ENCODE measurements at places on chromosomes 7 and 10.

DNA sequence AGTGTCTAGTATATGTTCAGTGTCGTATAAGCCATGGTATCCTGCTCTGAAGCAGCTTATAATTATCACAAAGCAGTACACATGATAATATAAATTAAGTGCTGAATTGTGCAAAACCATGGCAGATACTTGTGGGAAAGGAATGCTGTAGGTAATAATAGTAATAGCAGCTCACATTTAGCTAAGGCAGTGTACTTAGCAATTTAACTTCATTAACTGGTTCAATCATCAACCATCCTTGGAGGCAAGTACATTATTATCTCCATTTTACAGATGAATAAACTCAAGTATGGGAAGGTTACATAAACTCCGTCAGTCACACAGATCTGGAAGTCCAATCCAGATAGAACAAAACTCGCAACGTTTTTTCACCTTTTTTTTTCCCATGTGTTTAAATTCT, 21.6 kb upstream of the RNF148 start:
- DNase-seq: no peak

DNA sequence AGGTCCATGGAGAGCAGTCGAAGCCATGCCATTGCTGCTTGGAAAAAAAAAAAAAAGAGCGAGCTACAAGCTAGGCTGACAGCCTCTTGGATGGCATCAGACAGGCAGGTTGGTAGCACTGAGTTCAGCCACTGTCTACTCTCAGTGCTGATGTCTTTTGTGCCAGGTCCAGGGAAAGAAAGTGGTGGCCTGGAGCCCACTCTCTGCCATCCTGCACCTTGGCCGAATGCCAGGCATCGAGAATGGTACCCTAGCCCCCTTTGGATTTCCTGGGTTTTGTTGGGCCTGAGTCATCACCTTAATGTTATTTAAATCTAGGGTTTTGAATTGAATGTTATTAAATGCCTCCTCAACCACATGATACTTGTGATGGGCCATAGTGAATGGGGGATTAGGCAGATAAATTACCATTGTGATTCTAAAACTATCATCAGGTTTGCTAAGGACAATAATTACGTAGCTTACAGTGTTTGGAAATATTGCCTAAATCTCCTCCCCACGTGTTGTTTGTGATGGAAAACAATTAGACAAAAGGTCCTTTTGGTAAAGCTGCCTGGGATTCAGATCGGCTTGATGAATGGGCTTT, 195.7 kb upstream of the GPR26 start:
- DNase-seq: no peak

DNA sequence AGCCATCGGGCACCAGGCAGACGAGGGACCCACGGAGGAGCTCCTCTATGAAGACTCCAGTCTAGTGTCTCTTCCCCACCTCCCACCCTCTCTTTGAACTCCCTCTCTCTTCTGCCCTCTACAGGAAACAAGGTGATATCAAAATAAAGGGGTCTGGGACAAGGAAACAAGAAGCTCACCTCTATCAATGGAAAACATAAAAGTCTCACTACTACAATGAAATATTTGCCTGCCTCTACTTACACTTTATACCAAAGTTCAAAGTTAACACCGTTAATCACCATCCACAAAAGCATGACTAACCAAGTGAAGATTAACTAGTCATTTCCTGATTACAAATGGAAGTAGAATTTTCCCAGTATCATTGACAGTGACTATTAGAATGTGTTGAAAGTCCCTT, 82.2 kb downstream of the PARD3 start:
- no peak for DNase-seq

DNA sequence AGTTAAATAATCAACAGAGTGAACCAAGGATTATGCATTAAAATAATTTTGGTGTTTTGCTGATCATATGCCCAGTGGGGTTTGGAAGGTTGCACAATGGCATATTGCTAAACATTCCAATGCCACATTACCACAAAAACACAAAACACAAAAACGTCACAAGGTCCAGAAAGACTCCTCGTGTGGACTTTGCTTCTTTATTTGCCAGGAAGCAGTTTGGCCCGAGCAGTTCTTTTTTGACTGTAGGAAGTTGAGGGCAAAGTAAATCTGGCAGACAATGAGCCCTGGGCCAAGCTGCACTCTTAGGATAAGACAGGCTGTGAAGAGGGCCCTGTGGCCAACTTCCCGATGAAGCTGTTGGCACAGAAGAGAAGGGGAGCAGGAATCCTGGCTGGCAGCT, 39.2 kb upstream of the SLC35B4 start:
- DNase-seq: no peak

GRCh38 chr10:16966991-16967865, 150.0 kb upstream of the RSU1 start:
- no peak for DNase-seq

DNA sequence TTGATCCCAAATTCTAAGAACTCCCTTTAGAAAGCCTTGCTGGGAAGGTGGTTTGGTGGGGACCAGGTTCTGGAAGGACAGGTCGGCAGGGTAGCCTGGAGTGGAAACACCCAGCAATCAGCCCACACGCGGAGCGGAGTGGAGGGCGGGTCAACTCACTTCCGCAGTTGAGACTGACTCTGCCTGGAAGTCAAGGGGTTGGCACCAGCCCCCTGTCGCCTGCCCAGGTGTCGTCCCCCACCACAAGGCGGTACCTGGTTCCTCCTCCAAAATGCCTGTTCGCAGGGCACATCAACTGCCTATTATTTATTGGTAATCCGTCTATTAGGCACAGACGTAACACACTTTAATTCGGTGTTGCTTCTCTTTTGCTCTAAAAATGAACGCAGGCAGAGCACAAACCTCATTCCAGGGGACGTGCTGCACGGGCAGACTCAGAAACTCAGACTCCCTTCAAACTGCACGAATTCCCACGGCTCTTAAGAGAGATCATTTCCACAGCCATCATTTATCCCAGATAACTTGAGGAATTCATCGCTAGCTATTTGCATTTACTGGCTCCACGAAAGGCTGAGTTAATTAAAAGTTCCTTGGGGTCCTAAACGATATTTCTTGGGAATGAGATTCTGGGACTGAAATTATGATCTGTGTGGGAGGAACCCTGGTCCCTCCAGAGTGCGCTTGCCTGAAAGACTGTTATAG, 248.2 kb upstream of the PPP2R2D start:
- no peak for DNase-seq

DNA sequence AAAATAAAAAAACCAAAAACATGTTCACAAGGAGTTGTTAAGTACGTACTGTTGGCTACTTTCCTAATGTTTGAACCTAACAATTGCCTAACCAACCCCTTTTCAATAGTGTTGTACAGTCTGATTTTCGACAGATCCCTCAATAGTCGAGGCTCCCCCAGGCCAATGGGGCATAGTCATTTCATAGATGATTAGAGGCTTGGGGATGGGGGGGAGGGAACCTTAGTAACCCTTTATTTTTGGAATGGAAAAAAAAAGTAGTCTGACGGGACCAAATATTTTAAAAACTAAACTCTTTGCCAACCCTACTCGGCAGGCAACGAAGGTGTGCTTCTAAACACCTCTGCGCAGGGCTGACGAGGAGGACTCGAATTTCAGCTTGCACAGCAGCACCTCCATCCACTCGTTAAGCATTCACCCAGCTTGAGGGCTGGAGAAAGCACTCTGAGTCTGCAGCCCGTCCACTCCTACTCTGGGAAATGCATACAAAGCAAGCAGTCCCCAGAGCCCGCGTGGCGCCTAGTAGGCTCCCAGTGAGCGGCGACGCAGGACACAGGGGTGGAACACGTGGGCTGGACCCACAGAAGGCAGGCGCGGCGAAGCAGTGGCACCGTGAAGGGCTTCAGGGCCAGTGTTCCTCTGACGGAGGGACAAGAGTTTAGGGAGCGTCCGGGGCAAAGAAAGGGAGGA, 899 bp downstream of the PUS7 start:
- DNase-seq: peak; percentile 59
